ENCODE measurements at places on chromosomes 11 and 22.

DNA sequence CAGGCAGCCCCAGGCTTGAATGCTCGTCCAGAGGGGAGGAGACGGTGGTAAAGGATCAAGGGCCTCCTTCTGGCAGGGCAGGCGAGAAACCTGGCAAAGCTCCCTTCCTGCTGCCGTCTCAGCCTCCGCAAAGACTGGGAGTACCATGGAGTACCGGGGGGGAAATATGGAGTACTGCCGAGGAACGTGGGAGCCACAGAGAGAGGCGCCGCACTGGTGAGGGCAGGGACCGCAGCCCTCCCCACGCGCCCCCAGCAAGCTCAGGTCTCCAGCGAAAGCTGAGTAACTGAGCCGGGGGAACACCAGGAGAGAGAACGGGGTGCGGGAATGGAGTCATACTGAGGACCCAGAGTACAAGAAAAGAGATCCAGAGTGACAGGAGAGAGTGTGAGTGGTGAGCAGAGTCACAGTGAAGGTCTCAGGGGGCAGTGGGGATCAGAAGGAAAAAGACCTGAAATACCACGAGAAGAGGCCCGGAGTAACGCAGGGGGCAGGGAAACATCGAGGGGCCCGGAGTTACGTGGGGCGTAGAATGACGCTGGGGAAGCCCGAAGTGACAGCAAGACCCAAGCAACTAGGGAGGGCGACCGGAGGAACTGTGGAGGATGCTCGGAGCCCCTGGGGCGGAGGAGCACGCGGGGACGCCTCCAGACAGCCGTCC is 740 bp downstream of the EML3 start:
- DNase-seq = peak; percentile 86

- DNase-seq = no peak
Measured at GRCh38 chr11:6472934-6473333, 807 bp downstream of the TRIM3 start.

DNA sequence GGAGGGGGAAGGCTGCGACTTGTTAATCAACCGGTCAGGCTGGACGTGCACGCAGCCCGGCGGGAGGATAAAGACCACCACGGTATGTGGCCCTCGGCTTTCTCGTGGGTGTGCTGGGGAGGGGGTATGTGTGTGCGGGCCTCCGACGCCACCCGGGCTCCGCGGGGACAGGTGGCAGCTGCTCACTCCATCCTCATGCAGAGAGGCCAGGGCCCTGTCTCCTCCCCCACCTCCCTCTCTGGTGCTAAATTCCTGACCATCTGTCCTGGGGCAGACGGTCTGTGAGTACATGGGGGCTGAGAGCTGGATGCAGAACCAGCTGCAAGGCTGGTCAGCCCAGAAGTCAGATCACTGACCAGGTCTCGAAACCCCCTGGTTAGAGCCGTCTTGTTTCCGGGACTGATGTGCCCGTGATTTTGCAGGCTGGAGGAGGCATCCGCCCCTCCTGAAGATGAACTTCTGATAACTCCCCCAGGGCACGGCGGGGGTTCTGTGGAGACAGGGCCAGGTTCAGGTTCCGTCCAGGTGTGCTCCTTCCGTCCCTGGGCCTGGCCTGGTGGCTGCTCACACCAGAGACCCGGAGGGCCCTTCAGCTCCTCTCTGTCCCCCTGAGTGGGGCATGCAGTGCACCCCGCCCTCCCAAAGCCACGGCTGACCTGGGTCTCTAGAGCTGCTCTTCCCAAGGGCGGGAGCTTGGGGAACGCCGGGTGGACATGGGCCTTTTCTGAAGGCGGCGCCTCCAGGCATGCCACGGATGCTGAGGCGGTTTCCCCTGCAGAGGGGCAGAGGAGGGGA is 1119.7 kb downstream of the BRD1 start:
- no peak for DNase-seq

GRCh38 chr22:49915610-49916009 is 2.6 kb downstream of the ALG12 start:
- no peak for DNase-seq

GRCh38 chr11:12029738-12030363 is 21.4 kb upstream of the DKK3 start:
- DNase-seq = no peak

DNA sequence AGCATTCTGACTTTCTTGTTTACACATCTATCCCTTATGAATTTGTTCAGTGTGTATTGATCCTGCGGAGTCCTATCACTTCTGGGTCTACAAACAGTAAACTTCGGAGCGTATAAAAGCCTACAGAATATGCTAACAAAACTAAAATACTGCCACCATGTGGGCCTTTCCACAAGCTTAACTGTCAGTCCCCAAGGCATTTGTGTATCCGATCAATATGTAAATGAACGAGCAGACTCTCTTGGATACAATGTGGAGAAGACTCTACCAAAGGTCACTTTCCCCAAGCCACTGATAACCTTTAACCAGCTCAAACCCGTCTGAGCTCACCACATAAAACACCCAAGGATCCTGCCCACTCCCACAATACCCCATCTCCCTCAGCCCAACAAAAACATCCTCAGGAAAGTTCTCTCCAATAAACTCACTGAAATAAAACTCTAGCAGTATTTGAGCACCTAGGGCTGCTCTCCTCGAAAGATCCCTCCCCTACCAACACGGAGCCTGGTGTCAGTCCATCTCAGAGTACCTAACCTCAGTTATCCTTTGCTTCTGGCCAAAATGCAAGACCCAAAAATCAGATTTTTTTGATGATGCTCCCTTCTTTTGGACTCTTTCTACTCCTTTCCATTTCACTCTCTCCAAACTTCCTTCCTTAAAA is 17.8 kb downstream of the ADA2 start:
- no peak for DNase-seq

DNA sequence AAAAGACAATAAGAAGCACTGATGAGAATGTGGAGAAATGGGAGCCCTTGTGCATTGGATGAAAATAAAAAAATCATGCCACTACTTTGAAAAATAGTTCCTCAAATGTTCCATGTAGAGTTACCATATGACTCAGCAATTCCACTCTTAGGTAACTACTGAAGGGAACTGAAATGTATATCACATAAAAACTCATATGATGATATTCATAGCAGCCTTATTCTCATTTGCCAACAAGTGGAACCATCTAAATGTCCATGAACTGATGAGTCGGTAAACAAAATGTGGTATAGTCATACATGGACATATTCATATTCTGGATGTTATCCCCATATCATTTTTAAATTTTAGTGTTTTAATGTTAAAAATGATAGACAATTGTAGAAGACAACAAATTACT is 3.5 kb downstream of the KRTAP5-9 start:
- peak; percentile 9 for DNase-seq

DNA sequence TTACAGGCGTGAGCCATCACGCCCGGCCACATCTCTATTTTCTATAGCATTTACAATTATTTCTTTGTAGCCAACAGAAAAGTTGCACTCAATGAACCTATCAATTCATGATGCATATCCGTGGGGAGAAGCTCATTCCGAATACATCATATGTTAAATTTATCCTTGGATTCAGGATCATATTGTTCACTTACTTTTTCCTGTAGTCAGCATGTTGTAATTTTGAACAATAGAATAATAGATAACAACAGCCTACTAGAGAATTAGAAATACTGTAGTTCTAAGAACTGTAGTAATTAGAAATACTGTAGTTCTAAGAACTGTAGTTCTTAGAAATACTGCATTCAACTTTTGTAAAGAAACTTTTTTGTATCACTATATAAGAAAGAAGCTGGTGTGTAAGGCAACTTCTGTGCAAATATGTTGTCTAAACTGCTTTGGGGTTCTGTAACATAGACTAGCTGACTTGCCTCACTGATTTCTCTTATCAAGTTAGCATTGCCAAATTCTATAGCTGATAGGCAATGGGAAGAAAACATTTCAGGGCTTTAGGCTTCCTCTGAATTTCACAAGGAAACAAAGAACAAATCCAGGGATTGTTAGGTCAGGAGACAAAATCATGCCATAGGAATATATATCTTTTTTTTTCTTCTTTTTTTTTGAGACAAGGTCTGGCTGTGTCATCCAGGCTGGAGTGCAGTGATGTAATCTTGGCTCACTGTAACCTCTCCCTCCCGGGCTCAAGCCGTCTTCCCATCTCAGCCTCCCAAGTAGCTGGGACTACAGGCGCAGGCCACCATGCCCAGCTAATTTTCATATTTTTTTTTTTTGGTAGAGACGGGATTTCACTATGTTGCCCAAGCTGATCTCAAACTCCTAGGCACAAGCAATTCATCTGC is 91.9 kb downstream of the CSTPP1 start:
- no peak for DNase-seq

DNA sequence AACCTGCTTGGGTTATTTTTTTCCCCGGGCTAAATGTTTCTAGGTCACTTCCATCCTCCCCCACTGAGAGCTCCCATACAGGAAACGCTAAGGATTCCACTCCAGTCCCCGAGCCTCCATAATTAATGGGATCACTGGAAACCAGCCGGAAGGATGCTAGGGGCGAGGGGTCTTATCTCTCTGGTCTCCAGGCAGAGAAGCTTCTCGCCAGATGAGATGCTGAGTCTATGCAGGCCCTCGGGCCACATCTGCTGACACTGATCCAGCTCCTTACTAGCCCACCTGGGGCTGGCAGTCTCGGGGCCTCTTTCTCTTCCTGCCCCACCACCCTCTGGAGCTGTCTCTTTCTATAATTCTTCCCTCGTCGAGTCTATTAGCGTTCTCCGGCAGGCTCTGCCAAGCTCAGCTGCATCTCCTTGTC is 125.9 kb upstream of the SYT13 start:
- no peak for DNase-seq

- no peak for DNase-seq
Measured at GRCh38 chr11:68993546-68993945, 12.8 kb upstream of the MRGPRD start.

GRCh38 chr22:49972163-49973017 is 11.8 kb downstream of the PIM3 start:
- no peak for DNase-seq

GRCh38 chr11:84607975-84608836 is 1018.9 kb downstream of the DLG2 start:
- DNase-seq = no peak

- DNase-seq = no peak
Measured at GRCh38 chr22:22123118-22123959, 121.2 kb upstream of the VPREB1 start.

GRCh38 chr22:30327864-30328345 is 1.2 kb upstream of the TBC1D10A start:
- DNase-seq = no peak

DNA sequence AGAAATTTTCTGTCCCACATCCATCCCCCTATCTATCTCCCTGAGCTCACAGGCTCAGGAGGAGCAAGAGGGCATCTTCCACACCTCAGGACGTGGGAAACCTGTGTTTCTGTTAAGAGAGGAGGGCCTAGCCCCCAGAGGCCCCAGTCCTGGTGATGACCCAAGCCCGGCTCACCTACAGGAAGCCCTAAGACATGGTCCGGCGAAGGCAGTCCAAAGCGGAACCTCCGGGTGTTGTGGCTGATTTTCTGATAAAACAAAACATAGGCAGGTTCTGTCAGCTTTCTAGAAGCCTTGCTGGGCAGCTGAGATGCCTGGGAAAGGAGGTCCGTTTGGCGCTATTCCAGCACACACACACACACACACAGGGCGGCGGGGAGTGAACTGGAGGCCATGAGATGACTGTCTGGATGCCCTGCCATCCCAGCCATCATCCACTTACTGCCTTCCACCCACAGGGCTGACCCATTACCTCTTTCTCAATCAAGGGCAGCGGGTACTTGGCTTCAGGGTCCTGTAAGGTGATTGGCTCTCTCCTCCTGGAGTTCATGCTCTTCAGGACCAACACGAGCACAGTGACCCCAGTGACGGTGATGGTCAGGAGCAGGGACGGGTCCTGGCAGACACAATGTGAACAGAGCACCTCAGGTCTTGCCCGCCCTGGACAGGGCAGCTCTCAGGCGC is 882 bp downstream of the CYB5R2 start:
- no peak for DNase-seq

GRCh38 chr11:119532551-119532950 is 109.6 kb upstream of the THY1 start:
- DNase-seq = no peak

GRCh38 chr11:110153474-110153873 is 60.3 kb downstream of the ZC3H12C start:
- DNase-seq = no peak

DNA sequence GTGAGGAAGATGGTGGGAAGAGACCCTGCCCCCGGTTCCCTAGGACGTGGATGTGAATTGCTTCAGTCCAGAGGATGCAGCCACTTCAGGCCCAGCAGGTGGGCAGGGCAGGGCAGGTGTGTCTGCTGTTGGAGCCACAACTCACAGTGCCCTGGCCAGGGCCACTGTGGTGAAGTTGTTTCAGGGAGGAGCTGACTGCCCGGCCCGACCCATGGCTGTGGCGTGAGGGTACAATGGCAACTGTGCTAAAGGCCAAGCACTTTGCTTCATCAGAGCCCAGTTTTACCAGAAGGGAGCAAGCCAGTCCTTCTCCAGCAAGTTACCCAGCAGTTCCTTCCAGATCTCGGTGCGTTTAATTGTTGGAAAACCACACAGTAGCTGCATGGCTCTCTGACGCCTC is 1174.4 kb downstream of the BRD1 start:
- no peak for DNase-seq

DNA sequence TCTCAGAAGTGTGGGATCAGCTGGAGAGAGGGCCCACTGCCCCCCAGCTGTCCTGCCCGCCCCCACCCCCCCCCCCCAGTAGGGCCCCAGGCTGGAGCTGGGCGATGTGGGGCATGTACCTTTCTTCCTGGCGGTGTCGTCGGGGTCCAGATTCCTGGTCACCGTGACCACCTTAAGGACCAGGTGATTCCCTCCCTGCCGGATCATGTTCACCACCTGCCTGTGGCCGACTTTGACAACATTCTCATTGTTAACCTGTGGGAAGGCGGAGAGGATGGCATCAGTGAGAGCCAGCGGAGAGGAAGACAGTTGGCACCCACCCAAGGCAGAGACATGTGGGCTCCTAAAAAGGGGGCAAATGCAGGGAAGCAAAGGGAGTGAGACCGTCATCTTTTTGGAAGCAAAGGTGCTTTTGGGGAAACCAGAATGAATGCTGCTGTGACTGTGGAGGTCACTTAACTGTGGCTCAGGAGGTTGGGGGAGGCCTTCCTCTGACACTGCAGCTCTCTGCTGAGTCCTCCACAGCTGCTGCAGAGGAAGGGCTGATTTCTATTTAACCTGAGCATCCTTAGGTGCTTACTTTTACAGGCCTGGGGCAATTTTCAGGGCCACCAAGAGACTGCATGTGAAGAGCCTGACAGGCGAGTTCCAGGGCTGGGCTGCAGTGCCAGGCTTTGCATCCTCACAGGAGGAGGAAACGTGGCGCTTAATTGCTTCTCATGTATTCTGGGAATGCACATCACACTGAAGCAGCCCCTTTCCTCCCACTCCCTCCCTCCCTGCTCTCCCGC is 104.5 kb downstream of the CTTN start:
- no peak for DNase-seq

DNA sequence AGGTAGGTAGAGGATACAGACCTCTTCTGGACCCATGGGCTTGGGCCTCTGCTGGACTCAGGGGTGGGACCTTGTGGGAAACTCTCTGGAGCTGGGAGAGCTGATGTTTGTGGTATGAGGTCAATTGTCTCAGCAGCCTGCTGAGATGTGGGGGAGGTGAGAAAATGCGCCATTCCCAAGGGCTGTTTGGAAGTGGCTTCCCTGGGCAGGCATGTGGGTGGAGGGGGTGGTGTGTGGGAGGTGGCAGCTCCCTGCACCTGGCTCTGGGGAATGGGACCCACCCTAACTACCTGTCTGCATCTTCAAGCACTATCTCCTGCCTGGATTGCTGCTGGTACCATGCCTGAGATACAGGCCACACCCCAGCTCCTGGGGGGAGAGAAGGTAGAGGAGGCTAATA is 97.4 kb upstream of the THY1 start:
- no peak for DNase-seq

Measured in Karpas-422 (cell line).